HEK293T (cell line): ENCODE measurements at places on chromosomes 16 and 17.

DNA sequence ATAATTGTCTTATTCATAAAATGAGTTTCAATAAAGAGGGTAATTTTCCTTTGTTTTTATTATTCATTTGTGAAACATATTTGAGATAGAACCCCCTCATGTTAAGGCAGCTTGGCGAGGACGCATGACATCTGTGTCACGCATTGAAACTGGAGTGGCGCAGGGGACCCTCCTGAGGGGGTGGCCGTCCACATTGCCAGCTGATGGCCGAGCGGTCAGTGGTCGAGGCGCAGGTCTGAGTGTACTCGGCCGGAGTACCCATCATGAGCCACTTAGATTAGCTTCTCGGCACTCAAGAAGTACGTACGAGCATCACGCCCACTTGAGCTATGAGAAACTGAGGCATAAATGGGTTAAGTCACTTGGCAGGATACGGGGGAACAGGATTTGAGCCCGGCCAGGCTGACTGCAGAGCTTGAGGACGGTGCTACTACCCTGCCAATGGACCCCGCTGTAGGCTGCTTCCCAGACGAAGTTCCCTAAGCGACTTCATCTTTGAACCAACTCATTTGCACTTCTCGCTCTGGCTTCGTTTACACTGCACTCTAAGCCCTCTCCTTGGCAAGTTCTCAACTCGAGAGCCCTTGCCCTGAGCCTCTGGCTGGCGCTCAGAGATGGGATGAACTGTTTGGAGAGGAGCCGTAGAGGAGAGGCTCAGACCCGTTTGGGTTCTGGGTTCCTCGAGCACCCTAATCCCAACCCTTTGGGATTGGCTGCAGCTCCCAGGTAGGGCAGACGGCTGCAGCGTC is 91.8 kb downstream of the SDK2 start:
- no peak for DNase-seq

DNA sequence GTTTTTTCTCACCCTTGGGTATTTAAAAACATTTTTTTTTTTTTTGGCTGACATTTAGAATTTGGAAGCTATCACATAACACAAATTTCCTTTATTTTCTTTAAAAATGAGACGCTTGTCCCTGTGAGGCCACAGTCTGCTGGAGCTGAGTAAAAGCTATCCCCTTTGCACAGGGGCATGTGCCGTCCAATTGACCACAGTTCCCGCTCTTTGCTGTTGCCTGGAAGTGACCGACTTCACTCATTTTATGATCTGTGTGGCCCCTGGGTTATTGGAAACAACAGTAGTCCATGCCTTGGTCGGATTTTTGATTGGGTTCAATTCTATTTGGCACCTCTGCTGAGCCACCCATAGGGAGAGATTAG is 405.0 kb downstream of the CPPED1 start:
- no peak for DNase-seq

DNA sequence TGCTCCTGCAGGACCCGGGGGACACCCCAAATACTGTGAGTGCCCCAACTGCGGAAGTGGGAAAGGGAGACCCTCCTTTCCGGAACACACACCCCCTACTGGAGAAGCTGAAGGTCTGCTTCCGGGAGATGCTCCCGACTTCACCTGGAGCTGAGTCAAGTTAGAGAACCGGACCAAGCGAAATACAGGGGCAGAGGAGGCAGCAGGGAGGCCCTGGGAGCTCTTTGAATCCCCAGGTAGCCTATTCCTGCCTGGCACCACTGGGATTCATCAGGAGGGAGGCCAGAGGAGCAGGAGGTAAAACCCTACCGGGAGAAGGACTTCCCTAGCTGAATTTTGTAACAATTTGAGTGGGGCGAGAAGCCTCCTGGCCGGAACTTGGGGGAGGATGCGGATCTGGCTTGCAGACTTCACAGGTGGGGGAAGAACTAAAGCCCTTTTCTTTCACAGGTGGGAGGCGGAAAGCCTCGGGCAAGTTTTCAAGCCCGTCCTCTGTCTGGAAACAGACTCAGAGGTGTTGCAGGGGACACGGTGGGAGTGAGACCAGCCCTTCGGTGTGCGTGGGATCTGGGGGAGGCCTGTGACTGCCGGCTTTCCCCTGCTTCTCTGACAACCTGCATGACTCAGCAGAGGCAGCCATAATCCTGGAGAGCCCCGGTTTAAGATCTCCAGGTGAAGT is 22.4 kb upstream of the TEKT1 start:
- DNase-seq: no peak

GRCh38 chr17:35433075-35433894 is 985 bp upstream of the SLFN12 start:
- DNase-seq: peak; percentile 26

- peak; percentile 51 for DNase-seq
Observed at GRCh38 chr17:58120195-58120822, 27.9 kb upstream of the OR4D1 start.

GRCh38 chr16:56777482-56777881 is 47.6 kb downstream of the NUP93 start:
- no peak for DNase-seq

DNA sequence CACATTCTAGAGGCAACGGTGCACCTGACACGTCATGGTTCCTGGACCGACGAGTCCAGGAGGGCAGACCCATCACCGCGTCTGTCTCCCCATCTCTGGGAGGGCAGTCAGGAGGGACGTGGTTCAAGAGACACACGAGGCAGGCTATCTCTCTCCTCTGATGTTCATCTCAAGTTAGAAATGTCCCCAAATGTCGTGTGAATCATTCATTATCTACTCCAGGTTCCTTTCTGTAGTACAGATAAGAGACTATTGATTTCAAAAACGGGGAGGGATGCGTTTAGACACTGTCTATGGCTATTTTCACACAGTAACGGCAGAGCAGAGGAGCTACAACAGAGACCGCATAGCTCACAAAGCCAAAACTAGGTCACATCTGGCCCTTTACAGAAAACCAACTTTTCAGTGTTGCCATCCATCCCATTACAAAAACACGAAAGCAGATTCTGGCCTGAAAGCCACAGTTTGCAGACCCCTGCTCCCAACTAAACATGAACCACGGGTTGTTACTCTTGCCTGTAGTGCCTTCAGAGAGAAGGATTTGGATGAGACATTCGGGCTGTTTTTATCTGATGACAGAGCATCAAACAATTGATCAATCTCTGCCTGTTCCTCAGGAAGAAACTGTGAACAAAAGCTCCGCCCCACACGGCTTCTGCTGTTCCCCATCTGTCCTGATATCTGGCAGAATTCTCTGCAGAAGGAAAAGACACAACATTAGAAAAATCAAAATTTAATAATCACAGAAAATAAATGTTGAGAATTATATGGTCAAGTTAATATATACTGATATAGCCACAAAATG is 6.8 kb downstream of the MEAK7 start:
- DNase-seq: no peak

DNA sequence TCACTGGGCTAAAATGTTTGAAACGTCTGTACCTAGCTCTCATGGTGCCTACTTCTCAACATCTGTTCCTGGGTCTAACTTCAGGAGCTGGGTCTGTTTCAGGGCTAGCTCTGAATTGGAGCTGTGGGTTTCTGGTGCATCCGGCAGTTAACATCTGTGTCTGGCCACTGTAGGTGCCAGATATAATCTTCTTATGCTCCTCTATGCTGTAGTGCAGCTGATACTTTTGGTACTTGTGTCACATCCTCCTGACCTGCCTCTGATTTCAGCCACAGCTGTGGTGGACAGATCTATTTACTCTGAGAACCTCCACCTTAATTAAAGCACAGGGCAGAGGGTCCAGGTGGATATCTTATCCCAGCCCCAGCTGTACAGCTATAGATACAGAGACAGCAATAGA is 496.5 kb upstream of the CDH11 start:
- DNase-seq: no peak

DNA sequence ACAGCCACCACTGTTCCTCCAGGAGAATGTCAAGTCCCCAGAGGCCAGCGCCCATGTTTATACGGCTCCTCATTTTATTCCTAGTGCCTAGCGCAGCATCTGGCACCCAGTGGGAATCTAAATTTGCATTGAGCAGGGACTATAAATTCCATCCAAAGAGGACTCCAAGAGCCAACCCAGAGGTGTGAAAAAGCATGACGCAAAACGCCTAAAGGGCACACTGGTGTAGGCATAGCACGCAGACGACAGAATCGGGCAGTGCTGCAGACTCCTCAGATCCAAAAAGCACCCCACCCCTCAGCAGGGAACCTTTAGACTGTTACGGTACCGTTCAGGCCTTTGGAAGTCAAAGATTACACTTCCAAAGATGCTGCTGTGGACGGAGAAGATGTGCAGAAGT is 19.5 kb downstream of the TEKT5 start:
- no peak for DNase-seq

DNA sequence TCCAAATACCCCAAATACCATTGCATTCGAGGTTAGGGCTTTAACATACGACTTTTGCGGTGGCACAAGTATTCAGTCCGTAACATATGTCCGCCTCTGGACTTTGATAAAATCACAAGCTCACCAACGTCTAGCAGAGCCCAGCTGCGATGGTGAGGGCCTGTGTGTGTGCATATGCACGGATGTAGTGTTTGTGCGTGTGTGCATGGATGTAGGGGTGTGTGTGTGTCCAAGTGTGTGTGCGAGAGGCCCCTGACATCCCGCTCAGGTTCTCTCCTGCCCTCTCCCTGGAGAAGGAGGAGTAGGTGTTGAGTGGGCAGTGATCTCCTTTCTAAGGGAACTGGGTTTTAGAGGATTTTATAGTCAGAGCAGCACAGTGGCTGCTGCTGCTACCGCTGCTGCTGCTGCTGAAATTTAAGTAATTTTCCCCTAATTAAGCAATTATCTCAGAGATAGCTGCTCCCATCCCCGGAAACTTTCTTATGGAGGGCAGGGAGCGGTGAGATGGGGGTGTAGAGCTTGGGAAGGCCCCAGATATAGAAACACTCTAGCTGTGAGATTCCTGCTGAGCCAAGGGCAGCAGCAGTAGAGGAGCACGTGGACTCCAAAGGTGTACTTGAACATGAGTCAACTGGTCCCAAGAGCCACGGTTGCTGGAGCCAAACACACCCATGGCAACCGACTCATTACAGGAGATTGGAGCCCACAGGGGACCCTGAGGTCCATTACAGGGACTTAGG is 121.7 kb upstream of the SDK2 start:
- no peak for DNase-seq

- peak; percentile 46 for DNase-seq
Observed at GRCh38 chr17:62870030-62870541, 62.0 kb upstream of the MARCHF10 start.

GRCh38 chr16:28937222-28937876 is 5.6 kb downstream of the CD19 start:
- DNase-seq: no peak

DNA sequence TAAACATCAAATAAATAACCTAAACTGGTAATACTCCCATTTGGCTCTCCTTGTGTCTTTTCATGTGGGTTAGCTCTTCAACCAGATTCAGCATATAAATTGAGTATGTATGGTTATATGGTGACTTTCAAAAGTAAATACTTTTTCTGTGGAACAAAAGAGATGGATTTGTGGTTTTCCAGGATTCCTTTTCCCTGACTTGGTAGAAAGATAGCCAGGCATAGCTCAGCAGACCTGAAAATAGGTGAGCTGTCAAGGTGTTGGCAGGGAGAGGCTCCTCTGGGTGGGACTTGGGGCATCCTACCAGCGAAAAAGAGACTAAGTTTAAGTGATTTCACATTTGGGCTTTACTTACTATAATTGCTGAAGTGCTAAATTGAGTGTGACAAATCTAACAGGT is 80.3 kb downstream of the FTO start:
- no peak for DNase-seq

DNA sequence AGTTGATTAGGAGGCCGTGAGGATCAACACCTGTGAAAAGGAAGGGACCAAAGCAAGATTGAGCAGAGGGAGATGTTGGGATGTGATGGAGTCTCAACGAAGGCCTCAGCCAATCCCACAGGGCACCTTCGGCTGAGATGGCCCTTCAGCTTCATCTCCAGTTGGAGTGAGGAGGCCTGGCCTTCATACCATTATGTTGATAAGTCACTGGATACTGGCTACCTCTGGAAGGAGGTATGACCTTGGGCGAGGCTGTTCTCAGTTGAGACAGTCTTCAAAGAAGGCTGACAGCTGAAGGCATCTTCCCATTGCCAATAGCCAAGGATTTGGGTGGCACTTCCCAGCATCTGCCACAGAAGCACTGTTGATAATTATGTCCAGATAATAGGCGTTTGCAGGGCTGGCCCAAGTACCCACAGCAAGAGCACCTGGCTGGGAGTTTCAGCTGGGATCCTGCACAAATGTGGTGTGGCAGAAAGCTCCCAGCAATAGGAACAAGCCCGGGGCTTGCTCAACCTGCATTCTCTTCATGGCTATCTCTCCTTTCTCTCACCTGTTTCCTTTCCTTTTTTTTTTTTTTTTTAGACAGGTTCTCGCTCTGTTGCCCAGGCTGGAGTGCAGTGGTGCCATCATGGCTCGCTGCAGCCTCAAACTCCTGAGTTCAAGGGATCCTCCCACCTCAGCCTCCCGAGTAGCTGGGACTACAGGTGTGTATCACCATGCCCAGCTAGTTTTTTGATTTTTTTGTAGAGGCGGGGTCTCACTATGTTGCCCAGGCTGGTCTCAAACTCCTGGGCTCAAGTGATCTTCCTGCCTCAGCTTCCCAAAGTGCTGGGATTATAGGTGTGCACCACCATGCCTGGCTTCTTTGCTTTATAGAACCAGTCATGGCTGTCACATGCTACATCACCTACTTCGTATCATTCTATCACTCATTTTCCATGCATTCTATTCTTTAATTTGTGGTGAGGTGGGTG is 18.2 kb upstream of the MAP3K14 start:
- no peak for DNase-seq

DNA sequence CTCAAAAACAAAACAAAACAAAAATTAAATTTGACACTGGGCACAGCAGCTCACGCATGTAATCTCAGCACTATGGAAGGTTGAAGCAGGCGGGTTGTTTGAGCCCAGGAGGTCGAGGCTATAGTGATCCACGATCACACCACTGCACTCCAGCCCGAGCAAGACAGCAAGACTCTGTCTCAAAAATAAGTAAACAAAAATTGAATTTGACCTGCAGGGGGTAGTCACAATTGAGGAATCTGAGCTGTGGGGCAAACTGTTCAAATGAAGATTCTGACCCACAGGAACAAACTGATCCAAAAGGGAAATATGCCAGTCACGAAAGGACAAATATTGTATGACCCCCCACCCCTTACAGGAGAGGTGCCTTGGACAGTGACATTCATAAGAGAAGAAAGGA is 29.8 kb downstream of the ANKRD11 start:
- DNase-seq: no peak

GRCh38 chr17:31394544-31394943 is 3.1 kb downstream of the RAB11FIP4 start:
- peak; percentile 30 for DNase-seq

DNA sequence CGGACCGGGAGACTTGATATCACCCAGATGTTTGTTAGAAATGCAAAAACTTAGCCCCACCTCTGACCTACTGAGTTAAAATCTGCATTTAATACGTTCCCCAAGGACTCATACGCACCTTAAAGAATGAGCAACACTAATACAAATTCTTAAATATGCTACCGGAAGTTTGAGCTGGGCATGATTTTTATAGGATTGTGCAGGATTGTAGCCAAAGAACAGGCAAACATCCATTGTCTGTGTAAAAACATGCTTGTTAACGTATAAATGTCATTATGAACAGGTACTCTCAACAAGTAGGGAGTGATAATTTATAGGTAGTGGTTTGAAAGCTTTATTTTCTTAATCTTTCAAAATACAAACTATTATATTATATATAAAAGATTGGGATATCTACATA is 22.3 kb upstream of the COX10 start:
- DNase-seq: no peak
